ENCODE measurements at places on chromosomes 16 and 17.

- DNase-seq = peak; percentile 10
Observed at GRCh38 chr16:57297856-57298255, 13.4 kb upstream of the PLLP start.

DNA sequence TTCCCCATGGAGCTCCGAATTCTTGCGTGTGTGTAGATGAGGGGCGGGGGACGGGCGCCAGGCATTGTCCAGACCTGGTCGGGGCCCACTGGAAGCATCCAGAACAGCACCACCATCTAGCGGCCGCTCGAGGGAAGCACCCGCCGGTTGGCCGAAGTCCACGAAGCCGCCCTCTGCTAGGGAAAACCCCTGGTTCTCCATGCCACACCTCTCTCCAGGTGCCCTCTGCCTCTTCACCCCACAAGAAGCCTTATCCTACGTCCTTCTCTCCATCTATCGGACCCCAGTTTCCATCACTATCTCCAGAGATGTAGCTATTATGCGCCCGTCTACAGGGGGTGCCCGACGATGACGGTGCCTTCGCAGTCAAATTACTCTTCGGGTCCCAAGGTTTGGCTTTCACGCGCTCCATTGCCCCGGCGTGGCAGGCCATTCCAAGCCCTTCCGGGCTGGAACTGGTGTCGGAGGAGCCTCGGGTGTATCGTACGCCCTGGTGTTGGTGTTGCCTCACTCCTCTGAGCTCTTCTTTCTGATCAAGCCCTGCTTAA is 617 bp upstream of the SENP3 start:
- peak; percentile 72 for DNase-seq

DNA sequence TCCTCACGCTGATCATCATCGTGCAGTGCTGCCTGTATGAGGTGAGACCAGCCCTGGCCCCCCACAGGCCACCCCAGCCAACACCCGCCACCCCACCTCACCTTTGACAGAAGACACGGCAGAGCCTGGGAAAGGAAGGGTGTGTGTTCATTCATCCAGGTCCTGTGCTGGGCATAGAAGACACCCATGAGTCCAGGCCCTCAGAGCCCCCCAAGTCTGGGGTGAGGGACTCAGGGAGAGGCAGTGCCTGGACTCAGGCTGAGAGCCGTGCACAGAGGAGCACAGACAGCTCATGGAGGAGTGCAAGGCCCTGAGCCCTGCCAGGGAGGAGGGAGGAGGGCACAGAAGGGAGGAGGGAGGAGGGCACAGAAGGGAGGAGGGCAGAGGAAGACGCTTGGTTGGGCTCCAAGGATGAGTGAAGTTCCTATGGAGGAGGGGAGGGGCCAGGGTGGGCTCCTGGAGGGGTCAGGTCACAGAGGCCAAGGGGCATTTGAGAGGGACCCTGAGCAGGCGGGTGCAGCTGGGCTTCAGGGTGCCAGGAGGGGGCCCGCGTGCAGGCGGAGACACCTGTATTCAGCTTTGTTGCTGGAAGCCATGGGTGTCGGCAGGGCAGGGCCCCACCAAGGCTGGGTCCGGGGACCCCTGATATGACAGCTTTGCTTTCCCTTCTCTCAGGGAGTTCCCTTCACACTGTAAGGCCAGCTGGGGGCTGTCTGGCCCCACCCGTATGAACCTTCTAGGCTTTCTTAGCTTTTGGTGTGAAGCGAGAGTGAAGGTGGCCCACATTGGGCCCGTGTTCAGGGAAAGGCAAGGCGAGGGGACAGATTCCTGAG is 11.4 kb downstream of the TAX1BP3 start:
- no peak for DNase-seq

- peak; percentile 78 for DNase-seq
Observed at GRCh38 chr16:80540516-80541305, at the start of gene DYNLRB2. Gene DYNLRB2 (plus strand): TSS chr16:80540993. CDS start chr16:80541077, 84 bp downstream.

DNA sequence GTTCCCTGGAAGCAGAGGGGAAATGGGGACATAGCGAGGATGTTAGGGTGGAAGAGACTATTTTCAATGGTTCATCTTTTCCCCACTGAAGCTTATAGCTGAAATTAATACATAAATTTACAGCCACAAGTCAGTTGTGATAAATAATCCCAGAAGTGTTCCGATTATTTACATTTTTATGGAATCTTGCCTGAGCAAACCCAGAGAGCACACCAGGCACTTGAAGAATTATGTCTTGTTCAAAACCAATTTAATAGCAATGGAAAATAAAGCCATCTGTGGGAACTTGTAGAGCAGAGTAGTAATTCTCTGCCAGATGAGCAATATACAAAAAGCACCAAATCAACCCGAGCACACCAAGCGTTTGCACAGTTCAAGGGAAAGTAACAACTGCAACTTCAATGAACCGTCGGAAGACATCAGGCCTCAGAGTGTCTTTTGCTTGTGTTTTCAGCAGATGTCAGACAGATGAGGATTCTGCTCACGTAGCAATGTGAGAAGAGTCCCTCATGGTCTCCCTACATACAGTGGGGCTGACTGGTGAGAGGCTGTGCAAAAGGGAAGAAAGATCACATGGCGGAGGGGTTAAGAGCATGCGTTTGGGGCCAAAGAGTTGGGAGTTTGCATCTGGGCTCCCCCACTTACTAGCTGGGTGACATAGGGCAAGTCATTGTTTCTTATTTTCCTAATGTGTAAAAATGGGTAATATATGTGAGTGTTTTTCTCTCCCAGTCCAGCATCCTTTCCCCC is 148.7 kb upstream of the HS3ST2 start:
- DNase-seq = no peak

DNA sequence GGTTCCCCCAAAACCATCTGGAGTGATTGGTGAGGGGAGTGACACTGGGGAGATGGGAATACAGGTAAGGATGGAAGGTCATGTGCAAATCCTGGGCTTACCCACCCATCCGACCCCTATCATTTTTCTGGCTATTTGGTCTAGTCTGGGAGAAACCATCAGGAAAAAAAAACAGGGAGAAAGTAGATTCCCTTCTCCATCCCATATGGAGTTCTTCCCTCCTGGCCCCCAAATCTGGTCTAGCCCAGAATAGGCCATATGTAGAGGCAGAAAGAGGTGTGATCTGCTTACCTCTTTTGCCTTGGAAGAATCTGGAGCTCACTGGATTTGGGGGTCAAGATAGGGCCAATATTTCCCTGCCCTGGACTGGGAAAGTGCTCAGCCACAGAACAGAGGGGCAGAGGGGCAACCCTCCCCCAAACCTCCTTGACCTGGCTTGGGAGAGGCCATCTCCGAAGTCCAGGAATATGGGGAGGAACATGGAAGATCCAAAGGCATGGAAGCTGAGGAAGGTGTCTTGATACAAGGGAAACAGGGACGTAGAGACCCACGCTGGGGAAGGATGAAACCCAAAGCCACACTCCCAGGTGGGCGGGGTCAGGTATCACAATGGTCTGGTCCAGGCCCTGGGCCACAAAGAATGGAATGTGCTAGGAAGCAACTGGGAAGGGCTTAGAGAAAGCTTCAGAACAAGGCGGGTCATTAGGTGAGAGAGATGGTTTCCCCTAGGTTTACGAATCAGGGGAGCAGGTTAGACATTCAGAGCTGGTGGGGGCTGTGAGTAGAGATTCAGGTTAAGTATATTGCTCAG is 16.2 kb downstream of the CHRNB1 start:
- no peak for DNase-seq
